ENCODE measurements at places on chromosomes 7 and 10. TPM values are rescaled to one million over a fixed set of nuclear protein-coding genes. Genes with fewer than 3 reads are reported as not detected.

GPC2 gene
- polyA plus RNA-seq, result 5.3 TPM

PRR15 gene
- polyA plus RNA-seq, result 228 TPM

PRPS1L1 gene
- polyA plus RNA-seq, result not detected

SORCS3 gene
- not detected for polyA plus RNA-seq

RPEL1 gene
- polyA plus RNA-seq, result not detected

TBC1D12 gene
- polyA plus RNA-seq, result 10.8 TPM

DNA sequence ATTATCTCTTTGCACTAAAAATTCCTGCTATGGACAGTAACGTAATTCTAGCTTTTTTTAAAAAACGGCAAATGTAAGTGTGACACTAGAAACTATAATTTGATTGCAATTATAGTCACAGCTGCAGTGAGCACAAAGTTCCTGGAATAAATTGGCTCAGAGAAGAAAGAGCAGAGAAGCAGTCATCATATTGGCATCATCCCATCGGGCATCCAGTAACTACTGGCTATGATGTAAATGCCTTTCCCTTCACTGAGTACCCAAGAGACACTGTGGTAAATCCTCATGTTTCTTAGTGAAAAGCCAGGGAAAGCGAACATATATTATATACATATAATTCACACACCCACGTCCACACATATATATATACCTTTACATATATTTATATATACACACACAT, 43.6 kb downstream of the PIP4K2A start:
- no peak for DNase-seq

- DNase-seq, result no peak
Measured at GRCh38 chr7:32048970-32049491, 21.2 kb downstream of the PDE1C start.

GRCh38 chr7:5436003-5436678, 12.5 kb upstream of the TNRC18 start:
- DNase-seq, result no peak

DNA sequence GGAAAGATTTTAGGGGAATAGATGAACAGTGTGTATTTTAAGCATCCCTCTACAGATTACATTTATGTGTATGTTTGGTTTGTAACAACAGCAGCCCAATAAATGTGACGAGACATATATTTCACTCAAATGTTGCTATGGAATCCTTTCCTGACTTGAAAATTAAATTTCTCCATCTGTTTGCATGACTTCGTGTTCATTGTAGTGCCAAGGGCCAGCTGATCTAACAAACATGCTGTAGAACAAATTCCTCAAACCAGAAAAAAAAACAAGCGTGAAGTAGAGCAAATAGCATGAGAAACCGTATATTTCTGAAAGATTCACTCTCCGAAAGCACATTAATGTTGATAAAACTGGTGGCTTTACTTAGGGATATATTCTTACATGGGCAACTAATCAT, 87.8 kb downstream of the NRCAM start:
- DNase-seq, result no peak
